ENCODE measurements at places on chromosomes 4 and X. TPM values are rescaled to one million over a fixed set of nuclear protein-coding genes. Genes with fewer than 3 reads are reported as not detected.

DNA sequence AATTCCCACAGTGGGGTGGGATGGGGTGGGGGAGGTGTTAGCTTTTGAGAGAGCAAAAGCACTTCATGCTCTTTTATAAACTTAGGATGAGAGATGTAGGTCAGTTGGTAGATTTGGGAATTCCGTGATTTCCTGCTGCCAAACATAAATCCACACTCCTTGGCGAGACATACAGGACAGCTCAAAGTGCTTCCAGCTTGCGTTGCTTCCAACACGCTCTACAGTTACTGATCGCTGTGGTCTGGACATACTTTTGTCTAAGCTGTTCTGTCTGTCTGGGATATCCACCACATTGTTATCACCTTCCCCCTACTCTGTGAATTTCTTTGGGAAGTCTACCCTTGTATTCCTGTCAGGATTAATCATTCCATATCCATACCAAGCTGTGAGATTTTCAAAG, 117.5 kb downstream of the RAPGEF2 start:
- peaks cover 3% of the 10 kb centered on the region for H3K4me1 ChIP-seq
- no peak overlapping the region for H3K4me3 ChIP-seq
- H3K36me3 ChIP-seq: peaks cover 4% of the 10 kb centered on the region

DNA sequence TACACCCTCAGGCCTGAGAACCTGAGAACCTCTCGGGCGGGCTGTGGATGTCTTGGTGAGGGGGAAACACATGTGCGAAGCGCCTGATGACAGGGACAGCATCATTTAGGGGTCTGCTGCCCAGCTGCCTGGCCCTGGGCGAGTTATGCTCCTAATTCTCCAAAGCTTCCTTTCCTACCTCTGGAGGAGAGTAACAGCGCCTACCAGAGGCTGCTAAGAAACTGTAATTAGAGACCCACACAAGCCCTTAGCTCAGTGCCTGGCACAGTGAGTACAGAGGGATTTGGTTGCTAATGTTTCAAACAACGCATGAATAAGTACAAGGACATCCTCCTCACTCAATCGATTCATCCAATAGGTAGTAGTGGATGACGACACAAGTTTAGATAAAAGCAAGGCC, 40.4 kb downstream of the BCOR start:
- H3K27me3 ChIP-seq: no peaks in the 10 kb centered on the region
- no peak overlapping the region for H3K27ac ChIP-seq
- no peak for DNase-seq
- peaks cover 62% of the 10 kb centered on the region for H3K36me3 ChIP-seq
- no peak overlapping the region for H3K4me3 ChIP-seq

- H3K4me1 ChIP-seq: no peaks in the 10 kb centered on the region
- no peak overlapping the region for H3K4me3 ChIP-seq
- no peaks in the 10 kb centered on the region for H3K36me3 ChIP-seq
- H3K27me3 ChIP-seq: no peaks in the 10 kb centered on the region
Observed at GRCh38 chr4:69056921-69057550, 39.2 kb upstream of the UGT2B7 start.

DNA sequence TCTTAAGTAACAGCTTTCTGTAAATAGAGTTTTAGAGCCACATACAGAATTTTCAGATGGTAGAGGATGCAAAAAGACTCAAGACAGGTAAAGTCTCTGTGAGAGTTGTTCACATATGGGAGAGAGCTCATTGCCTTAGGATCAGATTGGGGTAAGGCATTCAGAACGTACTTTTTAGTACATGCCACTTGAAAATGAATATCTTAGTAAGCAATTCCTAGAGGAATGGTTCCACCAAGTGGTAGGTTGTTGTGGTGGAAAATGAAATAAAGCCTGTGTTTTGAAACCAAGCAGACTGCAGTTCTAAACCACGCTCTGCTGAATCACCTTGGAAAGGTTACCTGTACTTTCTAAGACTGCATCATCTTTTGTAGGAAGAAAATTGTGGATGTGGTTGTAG, 547.0 kb upstream of the LCORL start:
- H3K27ac ChIP-seq: no peak overlapping the region
- no peaks in the 10 kb centered on the region for H3K36me3 ChIP-seq
- H3K4me1 ChIP-seq: no peaks in the 10 kb centered on the region
- no peak overlapping the region for H3K4me3 ChIP-seq

DNA sequence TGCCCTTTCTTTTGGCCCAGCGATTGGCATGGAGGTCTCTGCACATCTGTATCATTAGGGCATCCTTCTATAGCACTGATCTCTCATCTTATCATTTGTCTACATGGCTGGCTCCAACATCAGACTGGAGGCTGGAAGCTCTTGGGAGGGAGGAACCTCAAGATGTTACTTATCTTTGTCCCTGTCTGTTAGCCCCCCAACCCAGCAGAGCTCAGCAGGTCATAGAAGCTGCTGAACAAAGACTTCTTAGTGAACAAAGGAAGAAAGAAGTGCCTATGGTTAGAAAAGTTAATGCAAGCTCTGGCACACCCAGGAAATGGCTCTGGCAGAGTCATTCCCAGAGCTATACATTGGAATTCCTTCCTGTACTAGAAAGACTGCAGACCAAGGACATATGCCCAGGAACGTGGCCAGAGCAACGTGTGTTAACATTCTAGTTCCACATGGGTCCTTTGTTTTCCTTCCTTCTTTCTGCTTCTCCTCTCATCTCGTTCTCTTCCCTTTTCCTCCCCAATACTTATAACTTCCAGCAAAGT, 74.0 kb downstream of the SEL1L3 start:
- H3K4me1 ChIP-seq: peaks cover 14% of the 10 kb centered on the region
- no peak overlapping the region for H3K4me3 ChIP-seq
- DNase-seq: no peak
- no peaks in the 10 kb centered on the region for H3K27me3 ChIP-seq
- H3K27ac ChIP-seq: no peak overlapping the region

GRCh38 chr4:54929459-54929858, 195.9 kb downstream of the KDR start:
- no peaks in the 10 kb centered on the region for H3K36me3 ChIP-seq
- DNase-seq: no peak
- H3K27ac ChIP-seq: no peak overlapping the region

DNA sequence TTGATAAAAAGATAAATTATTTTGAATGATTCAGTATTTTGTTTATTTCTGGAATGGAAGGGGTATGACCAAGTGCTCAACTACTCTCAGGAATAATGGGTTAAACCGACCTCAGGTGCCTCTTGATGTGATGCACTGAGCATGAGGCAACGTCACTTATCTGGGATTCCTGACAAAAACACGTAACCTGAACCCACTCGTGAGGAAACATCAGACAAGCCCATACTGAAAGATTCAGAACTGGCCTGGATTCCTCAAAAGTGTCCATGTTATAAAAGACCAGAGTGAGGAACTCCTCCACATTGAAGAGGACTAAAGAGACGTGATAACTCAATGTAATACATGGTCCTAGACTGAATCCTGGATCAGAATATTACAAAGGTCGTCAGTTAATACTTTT, 144.0 kb downstream of the FNIP2 start:
- no peak overlapping the region for H3K27ac ChIP-seq
- H3K4me3 ChIP-seq: no peak overlapping the region
- no peaks in the 10 kb centered on the region for H3K4me1 ChIP-seq
- H3K27me3 ChIP-seq: no peaks in the 10 kb centered on the region
- H3K36me3 ChIP-seq: peaks cover 4% of the 10 kb centered on the region
- no peak for DNase-seq

DNA sequence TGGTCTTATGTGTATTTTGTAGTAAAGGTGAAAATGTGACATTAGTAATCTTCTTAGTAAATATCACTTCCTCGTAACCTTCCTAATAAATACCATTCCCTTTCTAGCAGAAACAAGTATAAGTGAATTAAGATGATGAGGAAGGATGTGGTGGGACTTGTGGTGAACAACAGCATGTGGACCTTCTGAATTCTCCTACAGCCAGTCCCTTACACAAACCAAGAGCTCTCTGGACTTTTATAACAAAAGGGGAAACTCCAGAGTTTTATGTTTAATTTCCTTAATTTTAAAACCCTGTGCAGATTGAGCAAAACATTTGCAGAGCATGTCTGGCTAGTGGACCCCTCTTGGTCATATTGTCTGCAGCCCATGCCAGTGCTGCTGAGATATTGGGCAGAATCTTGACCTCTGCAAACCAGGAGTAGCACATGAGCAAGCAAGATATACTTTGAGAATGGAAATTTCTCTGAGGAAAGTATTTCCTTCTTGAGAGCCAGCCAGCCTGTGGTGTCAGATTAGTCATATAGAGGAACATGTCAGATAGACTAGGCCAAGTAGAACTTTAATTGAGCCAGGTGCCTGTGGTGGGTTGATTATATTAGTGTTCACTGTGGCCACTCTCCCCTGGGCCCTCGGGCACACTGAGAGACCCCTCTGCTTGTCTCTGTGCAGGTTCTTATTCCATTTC, 328.2 kb downstream of the DKK2 start:
- H3K36me3 ChIP-seq: no peaks in the 10 kb centered on the region
- no peaks in the 10 kb centered on the region for H3K27me3 ChIP-seq
- no peaks in the 10 kb centered on the region for H3K4me1 ChIP-seq
- DNase-seq: no peak
- H3K4me3 ChIP-seq: no peak overlapping the region

- no peak overlapping the region for H3K27ac ChIP-seq
- no peaks in the 10 kb centered on the region for H3K36me3 ChIP-seq
- no peak for DNase-seq
Observed at GRCh38 chr4:138775489-138775888, 240.1 kb upstream of the NOCT start.

DNA sequence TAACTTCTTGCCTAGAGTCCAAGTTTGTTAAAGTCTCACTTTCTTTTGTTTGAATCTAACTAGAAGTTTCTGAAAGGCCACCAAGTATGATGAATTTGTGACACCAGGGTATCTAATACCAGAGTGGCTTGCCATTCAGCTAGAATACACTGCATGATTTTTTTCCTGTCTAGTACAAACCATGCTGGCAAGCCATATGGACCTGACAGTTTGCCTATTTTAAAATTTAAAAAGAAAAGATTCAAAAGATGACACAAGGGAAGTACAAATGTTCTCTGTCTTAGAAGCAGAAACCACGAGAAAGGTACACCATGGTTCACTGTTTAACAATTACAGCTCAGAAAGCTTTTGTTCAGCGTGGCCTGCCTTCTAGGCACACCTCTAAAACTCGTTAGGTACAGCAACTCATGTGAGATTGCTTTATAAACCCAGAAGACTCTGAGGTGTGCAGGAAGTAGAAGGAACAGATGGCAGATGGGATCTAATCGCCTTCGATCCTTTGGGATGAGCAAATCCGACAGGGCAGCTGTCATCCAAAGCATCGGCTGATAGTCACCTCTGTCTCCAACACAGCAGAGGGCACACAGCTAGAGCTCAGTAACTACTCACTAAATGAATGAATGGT, 35.4 kb upstream of the CENPU start:
- no peaks in the 10 kb centered on the region for H3K4me1 ChIP-seq
- DNase-seq: no peak
- H3K27me3 ChIP-seq: no peaks in the 10 kb centered on the region
- H3K4me3 ChIP-seq: no peak overlapping the region
- H3K36me3 ChIP-seq: peaks cover 4% of the 10 kb centered on the region
- H3K27ac ChIP-seq: no peak overlapping the region

DNA sequence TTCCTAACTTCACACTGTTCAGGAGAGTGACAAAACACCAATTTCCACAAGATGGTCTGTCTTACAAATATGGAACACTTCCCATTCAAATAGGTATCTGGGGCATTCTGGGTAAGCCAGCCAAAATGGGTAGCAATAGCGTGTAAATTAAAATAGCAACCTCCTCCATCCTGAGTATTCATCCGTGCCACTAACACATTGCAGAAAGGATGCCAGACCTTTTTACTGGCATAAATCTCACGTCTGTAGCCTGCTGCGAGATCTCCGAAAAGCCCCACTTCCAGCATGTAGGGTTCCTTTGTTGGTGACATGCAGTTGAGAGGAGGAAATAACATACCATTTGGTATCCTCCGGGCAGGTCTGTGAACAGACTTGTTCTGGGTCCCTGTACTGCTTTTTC, 52.7 kb upstream of the RAI2 start:
- no peaks in the 10 kb centered on the region for H3K27me3 ChIP-seq
- H3K4me1 ChIP-seq: no peaks in the 10 kb centered on the region
- H3K36me3 ChIP-seq: no peaks in the 10 kb centered on the region

DNA sequence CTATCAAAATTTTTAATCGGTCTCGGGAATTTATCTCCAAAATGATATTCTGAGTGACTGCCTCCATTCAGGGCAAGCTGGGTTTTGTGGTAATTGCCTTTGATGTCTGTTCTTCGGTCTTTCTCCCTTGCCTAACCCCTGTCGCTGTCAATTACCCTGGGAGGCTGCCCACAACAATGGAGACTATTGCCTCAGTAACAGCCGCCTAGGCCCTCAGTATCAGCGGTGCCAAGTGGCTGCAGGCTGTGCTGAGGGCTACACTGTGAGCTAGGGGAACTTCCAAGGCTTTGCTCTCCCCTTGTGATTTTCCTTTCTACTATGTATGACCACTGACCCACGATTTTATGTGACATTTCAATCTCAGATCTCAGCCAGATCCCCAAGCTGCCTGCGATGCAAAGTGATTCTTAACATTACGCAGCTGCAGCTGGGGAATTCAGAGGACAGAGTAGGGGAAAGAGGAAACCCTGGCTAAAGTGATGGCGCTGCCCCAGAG, 36.3 kb upstream of the REST start:
- H3K27ac ChIP-seq: no peak overlapping the region
- DNase-seq: no peak
- peaks cover 10% of the 10 kb centered on the region for H3K27me3 ChIP-seq
- H3K4me3 ChIP-seq: no peak overlapping the region
- H3K4me1 ChIP-seq: no peaks in the 10 kb centered on the region

DNA sequence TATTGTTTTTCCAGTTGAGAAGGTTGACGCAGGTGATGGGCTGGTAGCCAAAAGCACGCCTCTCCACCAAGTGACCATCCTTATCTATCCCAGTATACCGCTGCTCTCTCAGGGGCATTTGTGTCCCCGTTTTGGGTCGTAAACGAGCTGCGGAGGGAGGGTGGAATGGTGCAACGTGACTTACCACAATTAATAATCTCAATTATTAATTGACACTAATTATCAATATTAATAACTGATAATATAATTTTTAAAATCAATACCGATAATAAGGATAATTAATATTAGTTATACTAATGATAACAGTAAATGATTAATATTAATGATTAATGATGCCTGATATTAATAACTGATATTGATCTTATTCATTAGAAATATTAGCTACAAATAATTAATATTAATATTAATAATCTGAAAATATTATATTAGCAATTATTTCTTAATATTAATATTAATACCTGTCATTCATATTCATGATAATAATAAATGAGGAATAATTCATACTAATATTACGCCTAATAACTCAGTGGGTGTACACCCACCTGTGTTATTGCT, 56.1 kb downstream of the OTOP1 start:
- no peaks in the 10 kb centered on the region for H3K36me3 ChIP-seq
- no peak overlapping the region for H3K4me3 ChIP-seq
- H3K27me3 ChIP-seq: peaks cover 2% of the 10 kb centered on the region
- no peak overlapping the region for H3K27ac ChIP-seq
- no peaks in the 10 kb centered on the region for H3K4me1 ChIP-seq

- no peak for DNase-seq
- H3K27me3 ChIP-seq: peaks cover 9% of the 10 kb centered on the region
- H3K4me1 ChIP-seq: no peaks in the 10 kb centered on the region
- no peak overlapping the region for H3K27ac ChIP-seq
- no peaks in the 10 kb centered on the region for H3K36me3 ChIP-seq
- H3K4me3 ChIP-seq: no peak overlapping the region
Observed at GRCh38 chr4:6419452-6420028, 52.9 kb downstream of the PPP2R2C start.

GRCh38 chr4:80806472-80806871, 224.0 kb upstream of the BMP3 start:
- H3K27ac ChIP-seq: no peak overlapping the region
- DNase-seq: no peak
- H3K4me3 ChIP-seq: no peak overlapping the region
- H3K4me1 ChIP-seq: no peaks in the 10 kb centered on the region
- no peaks in the 10 kb centered on the region for H3K36me3 ChIP-seq
- no peaks in the 10 kb centered on the region for H3K27me3 ChIP-seq

REELD1 gene
- not detected for total RNA-seq

ATP8A1 gene
- 31.3 TPM for total RNA-seq

SULT1E1 gene
- total RNA-seq: not detected

TMEM131L gene
- total RNA-seq: 34.0 TPM

SCML2 gene
- 2.9 TPM for total RNA-seq

Data from activated CD8-positive, alpha-beta memory T cell treated with anti-CD3 and anti-CD28 coated beads, Interleukin-2, amount 10 ng/mL, durations not matched to agents 7 days and 5 days (primary cell).